Glutamatergic neuron (in vitro differentiated cells): ENCODE measurements at places on chromosomes 7 and 10. TPM values are rescaled to one million over a fixed set of nuclear protein-coding genes. Genes with fewer than 3 reads are reported as not detected.

GRCh38 chr7:134905375-134905774, 80.9 kb upstream of the AGBL3 start:
- no peak overlapping the region for H3K27ac ChIP-seq
- no peak overlapping the region for H3K4me3 ChIP-seq
- no peaks in the 10 kb centered on the region for H3K36me3 ChIP-seq
- no peak for DNase-seq
- no peaks in the 10 kb centered on the region for H3K27me3 ChIP-seq
- peaks cover 17% of the 10 kb centered on the region for H3K4me1 ChIP-seq

DNA sequence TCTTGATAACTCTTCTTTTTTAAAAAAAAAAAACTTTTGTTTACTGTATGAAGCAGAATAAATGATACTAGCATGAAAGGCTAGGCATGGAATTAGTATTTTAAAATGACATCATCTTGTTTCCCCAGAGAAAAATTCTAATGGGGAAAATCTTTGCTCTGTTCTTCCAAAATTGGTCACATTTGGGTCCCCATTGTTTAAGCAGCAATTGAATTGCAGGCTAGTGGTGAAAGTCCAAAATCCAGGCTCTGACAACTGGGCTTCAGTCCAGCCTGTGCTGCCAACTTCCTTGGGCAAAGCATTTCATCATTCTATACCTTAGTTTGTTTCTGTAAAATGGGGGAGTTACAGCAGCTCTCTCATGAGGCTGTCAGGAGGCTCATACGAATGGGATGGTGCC, 726.4 kb downstream of the KCNMA1 start:
- H3K4me3 ChIP-seq: no peak overlapping the region
- DNase-seq: no peak
- no peaks in the 10 kb centered on the region for H3K4me1 ChIP-seq
- H3K27me3 ChIP-seq: peaks cover 2% of the 10 kb centered on the region
- H3K27ac ChIP-seq: no peak overlapping the region

- H3K27me3 ChIP-seq: peaks cover 3% of the 10 kb centered on the region
- H3K4me1 ChIP-seq: peaks cover 19% of the 10 kb centered on the region
- H3K4me3 ChIP-seq: no peak overlapping the region
Observed at GRCh38 chr7:9204571-9204970, 771.2 kb downstream of the NXPH1 start.

GRCh38 chr10:5885619-5886018, 4.1 kb downstream of the ANKRD16 start:
- peaks cover 12% of the 10 kb centered on the region for H3K4me1 ChIP-seq
- no peaks in the 10 kb centered on the region for H3K36me3 ChIP-seq
- H3K27me3 ChIP-seq: peaks cover 6% of the 10 kb centered on the region
- DNase-seq: no peak
- no peak overlapping the region for H3K27ac ChIP-seq

PRTFDC1 gene
- total RNA-seq: 14.4 TPM

DNA sequence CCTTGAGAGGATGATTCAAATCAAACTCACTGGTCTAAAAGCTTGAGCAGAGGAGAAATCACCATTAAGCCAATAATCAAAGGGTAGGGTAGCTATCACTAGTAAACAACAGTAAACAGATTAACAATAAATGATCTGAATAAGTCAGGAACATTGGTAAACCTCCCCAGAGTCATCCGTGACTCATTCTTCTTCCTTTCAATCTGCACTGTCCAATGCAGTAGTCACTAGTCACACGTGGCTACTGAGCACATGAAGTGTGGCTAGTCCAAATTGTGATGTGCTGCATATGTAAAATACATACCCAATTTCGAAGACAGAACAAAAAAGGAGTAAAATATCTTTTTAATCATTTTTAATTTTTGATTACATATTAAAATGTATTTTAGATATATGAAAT, 64.0 kb downstream of the ERCC6 start:
- no peak overlapping the region for H3K27ac ChIP-seq
- no peak overlapping the region for H3K4me3 ChIP-seq
- DNase-seq: no peak

GRCh38 chr10:123150986-123151736, 3.0 kb upstream of the BUB3 start:
- peak; percentile 54 for DNase-seq
- H3K27ac ChIP-seq: no peak overlapping the region
- H3K4me1 ChIP-seq: peaks cover 18% of the 10 kb centered on the region
- H3K4me3 ChIP-seq: peak overlapping the region; percentile 80
- H3K27me3 ChIP-seq: peaks cover 27% of the 10 kb centered on the region

- H3K27ac ChIP-seq: no peak overlapping the region
- H3K36me3 ChIP-seq: no peaks in the 10 kb centered on the region
- DNase-seq: no peak
- no peaks in the 10 kb centered on the region for H3K4me1 ChIP-seq
- no peaks in the 10 kb centered on the region for H3K27me3 ChIP-seq
Observed at GRCh38 chr10:101189461-101190401, 39.5 kb downstream of the LBX1 start.

GRCh38 chr7:45625067-45625466, 50.9 kb downstream of the ADCY1 start:
- no peaks in the 10 kb centered on the region for H3K4me1 ChIP-seq
- peaks cover 21% of the 10 kb centered on the region for H3K36me3 ChIP-seq
- no peak for DNase-seq
- no peak overlapping the region for H3K4me3 ChIP-seq
- peaks cover 9% of the 10 kb centered on the region for H3K27me3 ChIP-seq

GRCh38 chr7:3378390-3379150, 77.5 kb downstream of the SDK1 start:
- no peaks in the 10 kb centered on the region for H3K36me3 ChIP-seq
- peaks cover 2% of the 10 kb centered on the region for H3K27me3 ChIP-seq
- peaks cover 36% of the 10 kb centered on the region for H3K4me1 ChIP-seq
- peak overlapping the region; percentile 4 for H3K4me3 ChIP-seq
- DNase-seq: no peak
- no peak overlapping the region for H3K27ac ChIP-seq

GRCh38 chr7:138668229-138668596, 32.9 kb downstream of the SVOPL start:
- H3K4me3 ChIP-seq: no peak overlapping the region
- no peaks in the 10 kb centered on the region for H3K4me1 ChIP-seq
- H3K27ac ChIP-seq: no peak overlapping the region
- H3K36me3 ChIP-seq: no peaks in the 10 kb centered on the region

- peaks cover 14% of the 10 kb centered on the region for H3K4me1 ChIP-seq
- no peak for DNase-seq
- no peak overlapping the region for H3K27ac ChIP-seq
- H3K27me3 ChIP-seq: peaks cover 1% of the 10 kb centered on the region
Observed at GRCh38 chr10:132591166-132591971, 53.8 kb downstream of the INPP5A start.

CXCL12 gene
- total RNA-seq: 2.2 TPM

DNA sequence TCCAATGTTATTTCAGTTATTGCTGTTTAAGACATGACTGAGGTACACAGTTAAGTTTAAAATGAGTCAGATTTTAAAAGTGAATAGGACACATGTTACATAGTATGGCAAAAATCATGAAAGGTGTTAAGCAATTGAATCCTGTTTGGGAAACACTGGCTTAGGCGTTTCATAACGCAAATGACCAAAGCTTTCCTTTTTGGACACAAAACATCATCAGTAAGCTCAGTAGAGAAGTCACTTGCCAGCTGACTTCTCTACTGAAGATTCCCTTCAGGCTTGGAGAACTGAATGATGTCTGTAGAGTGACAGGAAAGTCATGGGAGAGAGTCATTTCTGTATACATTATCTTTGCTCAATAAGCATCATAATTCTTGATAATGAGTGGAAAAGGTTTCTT, 64.4 kb upstream of the RSBN1L start:
- no peak for DNase-seq
- no peaks in the 10 kb centered on the region for H3K4me1 ChIP-seq
- H3K4me3 ChIP-seq: no peak overlapping the region
- peaks cover 3% of the 10 kb centered on the region for H3K27me3 ChIP-seq
- no peak overlapping the region for H3K27ac ChIP-seq

FOXP2 gene
- total RNA-seq: 72.1 TPM

DNA sequence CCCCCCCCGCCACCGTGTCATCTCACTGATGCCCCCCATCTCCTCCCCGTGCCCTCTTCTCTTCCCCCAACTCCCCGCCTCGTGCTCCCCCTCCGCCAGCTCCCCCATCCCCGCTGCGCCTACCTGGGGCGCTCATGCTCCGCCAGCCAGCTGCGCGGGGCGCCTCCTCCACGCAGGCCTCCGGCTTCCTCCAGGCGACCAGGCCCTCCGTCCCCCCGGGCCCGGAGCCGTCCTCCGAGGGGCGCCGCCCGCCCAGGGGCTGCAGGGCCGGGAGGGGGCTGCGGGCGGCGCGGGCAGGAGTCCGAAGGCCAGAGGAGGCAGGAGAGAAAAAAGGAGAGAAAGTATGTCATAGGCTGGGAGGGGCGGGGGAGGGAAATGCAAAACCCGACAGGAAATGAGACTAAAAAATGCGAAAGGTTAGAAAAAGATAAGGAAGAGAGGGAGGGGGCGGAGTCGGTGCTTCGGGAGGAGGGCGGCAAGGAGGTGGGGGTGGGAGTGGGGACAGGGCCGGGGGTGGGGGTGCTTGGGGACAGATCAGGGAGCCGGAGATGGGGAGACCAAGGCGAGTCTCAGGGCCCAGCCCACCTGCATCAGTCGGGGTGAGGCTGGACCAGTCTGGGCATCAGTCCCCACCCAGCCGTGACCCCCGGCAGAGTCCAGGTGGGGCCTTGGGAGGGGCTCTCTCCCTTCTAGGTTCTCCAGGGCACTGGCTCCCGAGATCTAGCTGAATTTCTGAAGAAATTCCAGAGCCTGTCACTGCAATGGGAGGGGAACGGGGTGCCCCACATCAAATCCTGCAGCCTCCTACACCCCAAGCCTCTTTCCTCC, at the start of gene CARD11:
CARD11 (minus strand) TSS at position 324 of the 828 bp plus-strand sequence. CDS start 85,361 bp downstream, outside the sequence.
- no peak within 1 kb of the TSS for H3K27ac ChIP-seq
- H3K4me3 ChIP-seq: no peak within 1 kb of the TSS
- no peaks in the 10 kb centered on the region for H3K4me1 ChIP-seq
- H3K36me3 ChIP-seq: peaks cover 7% of the 10 kb centered on the region

CRHR2 gene
- total RNA-seq: 2.4 TPM

OR2A1 gene
- total RNA-seq: not detected

DNA sequence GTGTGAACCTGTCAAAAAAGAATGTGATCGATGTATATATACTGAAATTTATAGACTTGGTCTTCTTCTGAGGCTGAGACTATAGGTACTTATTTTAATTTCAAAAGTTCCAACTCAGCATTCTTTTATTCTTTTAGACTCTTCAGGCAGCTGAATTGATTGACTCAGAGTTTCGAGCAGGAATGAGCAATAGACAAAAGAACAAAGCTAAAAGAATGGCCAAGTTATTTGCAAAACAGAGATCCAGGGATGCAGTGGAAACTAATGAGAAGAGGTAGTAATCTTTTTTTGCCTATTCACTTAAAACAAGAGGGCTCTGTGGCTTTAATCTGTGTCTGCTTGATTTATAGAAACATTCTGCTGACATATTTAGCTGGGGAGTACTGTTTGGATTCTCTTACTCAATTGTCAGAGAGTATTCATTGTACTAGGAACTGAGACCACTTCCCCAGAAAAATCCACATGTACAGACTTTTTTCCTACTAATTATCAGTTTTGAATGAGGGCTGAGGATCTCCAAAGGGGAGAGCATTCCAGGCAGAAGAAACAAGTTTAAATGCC, 30.1 kb downstream of the BTAF1 start:
- H3K4me3 ChIP-seq: no peak overlapping the region
- H3K27me3 ChIP-seq: no peaks in the 10 kb centered on the region
- no peaks in the 10 kb centered on the region for H3K36me3 ChIP-seq

- no peaks in the 10 kb centered on the region for H3K27me3 ChIP-seq
- H3K27ac ChIP-seq: no peak overlapping the region
- no peak overlapping the region for H3K4me3 ChIP-seq
- no peaks in the 10 kb centered on the region for H3K36me3 ChIP-seq
- no peak for DNase-seq
Observed at GRCh38 chr10:26869528-26869927, 8.8 kb upstream of the ABI1 start.

DNA sequence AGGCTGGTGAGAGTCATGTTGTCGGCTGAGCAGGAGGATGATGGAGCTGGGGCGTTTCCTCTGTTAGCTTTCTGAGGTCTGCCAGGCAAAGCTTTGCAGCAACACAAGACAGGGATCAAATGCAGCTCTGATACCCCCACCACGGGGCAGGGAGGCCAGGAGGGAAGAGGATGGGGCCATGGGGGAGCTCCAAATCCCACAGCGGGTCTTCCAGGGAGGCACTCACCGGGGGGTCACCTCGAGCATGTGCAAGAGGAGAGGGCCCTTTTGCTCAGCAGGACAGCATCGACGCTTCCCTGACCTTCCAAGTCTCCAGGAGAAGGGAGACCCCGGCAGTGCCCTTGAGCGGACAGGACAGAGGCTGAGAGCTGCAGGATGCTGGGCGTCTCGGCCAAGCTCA, 127.5 kb downstream of the WDR37 start:
- peaks cover 7% of the 10 kb centered on the region for H3K27me3 ChIP-seq
- peaks cover 11% of the 10 kb centered on the region for H3K4me1 ChIP-seq
- H3K4me3 ChIP-seq: no peak overlapping the region
- H3K27ac ChIP-seq: no peak overlapping the region
- peak; percentile 13 for DNase-seq
- H3K36me3 ChIP-seq: peaks cover 5% of the 10 kb centered on the region

GRCh38 chr10:21496343-21497176, 28.9 kb downstream of the SKIDA1 start:
- H3K27ac ChIP-seq: peak overlapping the region; percentile 68
- no peaks in the 10 kb centered on the region for H3K36me3 ChIP-seq
- H3K27me3 ChIP-seq: peaks cover 14% of the 10 kb centered on the region
- H3K4me3 ChIP-seq: peak overlapping the region; percentile 89
- peak; percentile 73 for DNase-seq

DYDC2 gene
- total RNA-seq: not detected

GRCh38 chr7:42880392-42880791, 31.5 kb downstream of the C7orf25 start:
- no peak for DNase-seq
- no peak overlapping the region for H3K27ac ChIP-seq
- H3K27me3 ChIP-seq: peaks cover 2% of the 10 kb centered on the region
- no peaks in the 10 kb centered on the region for H3K4me1 ChIP-seq
- no peak overlapping the region for H3K4me3 ChIP-seq

BMI1 gene
- 23.3 TPM for total RNA-seq

GRCh38 chr10:15427843-15428414, 56.8 kb upstream of the FAM171A1 start:
- no peaks in the 10 kb centered on the region for H3K36me3 ChIP-seq
- H3K27ac ChIP-seq: peak overlapping the region; percentile 81
- peaks cover 4% of the 10 kb centered on the region for H3K27me3 ChIP-seq
- no peak overlapping the region for H3K4me3 ChIP-seq
- H3K4me1 ChIP-seq: peaks cover 11% of the 10 kb centered on the region
